Hypothalamus (tissue), 51 donors: ENCODE measurements at places on chromosomes 2 and 18.

DNA sequence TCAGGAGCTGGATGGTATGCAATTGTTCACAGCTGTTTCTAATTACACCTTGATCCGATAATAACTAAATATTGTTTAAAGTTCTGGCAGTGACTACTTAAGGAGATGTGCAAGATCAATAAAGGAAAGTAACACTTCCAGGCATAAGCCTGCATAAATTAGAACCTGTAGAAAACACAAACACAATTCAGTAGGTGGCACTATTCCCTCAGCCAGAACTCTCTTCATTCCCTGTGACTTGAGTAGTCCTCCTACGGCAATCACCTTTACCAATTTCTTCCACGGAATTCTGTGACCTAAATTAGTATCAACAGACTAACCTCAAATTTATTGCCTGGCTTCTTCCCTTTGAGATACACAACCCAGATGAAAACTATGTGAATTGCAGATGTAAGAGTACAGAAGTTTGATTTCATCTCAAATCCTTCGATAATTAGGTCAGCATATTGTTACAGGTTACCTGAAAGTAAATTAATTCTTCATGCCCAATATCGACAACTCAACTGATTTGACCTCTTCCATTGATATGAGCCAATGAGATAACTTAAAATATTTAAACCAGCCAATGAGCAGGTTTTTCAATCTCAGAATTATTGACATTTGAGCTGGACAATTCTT lies 137.8 kb downstream of the PID1 start:
- no peak for DNase-seq

- no peak for DNase-seq
These were observed 73.4 kb downstream of the CCDC150 start for GRCh38 chr2:196712867-196713266.

DNA sequence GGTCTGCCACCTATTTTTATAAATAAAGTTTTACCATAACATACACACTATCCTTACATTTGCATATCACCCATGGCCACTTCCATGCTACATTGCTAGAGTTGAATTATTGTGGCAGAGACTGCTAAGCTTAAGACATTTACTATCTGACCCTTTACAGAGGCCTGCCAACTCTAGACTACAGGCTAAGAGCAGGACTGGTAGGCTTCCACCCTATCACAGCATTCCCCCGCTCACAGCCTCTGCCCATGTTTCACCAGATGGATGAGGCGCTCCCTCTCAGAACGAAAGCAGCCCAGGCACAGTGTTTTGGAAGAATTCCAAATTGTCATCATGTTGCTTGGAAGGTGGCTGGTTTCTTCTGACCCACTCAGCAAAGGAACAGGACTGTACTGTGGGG lies 91.7 kb upstream of the SLC35G4 start:
- no peak for DNase-seq

- no peak for DNase-seq
These were observed 256.6 kb downstream of the PIEZO2 start for GRCh38 chr18:10892786-10893185.

DNA sequence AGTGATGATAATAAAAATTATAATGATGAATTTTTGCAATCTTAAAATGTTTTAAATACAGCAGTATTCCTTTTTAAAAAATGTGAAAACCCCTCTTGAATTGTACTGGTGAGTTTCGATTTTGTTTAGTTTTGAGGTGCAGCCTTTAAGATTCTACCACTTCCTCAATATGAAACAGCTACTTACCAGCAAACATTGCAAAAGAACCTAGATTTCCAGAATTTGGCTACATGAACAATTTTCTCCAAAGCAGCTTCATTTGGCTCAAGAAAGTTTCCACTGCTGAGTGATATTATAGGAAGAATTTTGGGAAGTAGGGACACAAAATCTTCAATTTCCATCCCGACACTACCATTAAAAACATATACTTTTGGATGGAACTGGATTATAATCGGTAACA lies 12.0 kb downstream of the TCF4 start:
- DNase-seq: no peak

DNA sequence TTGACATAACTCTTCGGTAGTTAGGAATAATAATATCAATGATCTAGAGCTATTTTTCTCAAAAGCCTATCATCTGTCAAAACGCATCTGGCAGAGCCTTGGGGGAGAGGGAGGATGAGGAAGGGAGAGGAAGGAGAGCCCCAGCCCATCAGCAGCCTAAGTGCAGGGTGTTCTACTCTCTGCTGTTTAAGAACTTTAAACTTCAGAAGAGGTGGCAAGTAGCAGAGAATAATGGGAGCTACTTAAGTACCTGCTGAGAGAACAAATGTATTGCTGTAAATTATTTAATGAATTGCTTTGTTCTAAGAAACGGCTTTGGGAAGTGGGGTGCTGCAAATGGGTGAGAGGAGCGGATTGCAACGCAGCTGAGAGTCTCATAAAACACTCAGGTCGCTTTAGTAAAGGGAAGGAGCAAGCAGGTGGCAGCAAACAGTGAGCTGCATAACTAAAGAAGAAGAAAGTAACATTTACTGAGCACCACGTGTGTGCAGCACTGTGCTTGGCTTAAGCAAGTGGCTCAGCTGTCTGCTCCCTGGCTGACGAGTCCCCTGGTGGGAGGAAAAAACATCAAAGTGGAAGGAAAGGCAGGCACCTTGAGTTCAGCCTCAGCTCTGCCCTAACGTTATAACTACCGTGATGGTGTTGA lies 26.3 kb upstream of the SH3RF3 start:
- DNase-seq: no peak

- DNase-seq: no peak
These were observed 93.2 kb downstream of the MIB1 start for GRCh38 chr18:21833604-21834298.

DNA sequence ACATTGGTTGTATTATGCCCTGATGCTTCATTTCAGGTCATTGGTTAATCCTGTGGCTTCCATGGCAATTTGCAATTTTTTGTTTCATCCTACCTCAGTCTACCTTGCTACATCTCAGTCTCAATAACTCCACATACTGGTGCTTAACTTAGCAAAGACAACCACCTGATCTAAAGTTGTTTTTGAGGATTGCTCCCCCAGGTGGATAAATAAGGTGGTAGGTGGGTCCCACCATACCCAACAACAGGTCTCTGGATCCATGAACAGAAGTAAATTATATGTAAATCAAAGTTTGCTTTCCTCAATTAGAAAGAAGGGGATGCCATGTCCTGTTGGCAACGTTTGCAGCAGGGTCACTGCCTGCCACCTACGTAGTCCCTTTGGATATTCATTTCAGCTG lies 7.0 kb downstream of the XIRP2 start:
- no peak for DNase-seq

DNA sequence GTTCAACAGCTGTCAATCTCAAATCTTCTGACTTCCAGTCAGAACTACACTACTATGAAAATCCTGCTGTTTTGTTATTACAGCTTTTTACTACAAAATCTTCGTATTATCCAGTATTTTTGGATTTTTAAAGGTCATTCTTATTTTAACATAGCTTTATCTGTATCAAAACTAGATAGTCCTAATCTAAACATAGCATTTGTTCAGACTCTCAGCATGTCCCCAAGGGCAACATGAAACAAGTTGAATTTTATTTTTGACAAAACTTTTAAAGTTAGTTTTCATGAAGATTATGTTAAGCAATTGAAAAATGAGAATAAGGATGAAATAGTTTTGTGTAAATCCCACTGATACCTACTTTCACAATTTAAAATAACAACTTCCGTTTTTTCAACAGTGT lies 48.1 kb downstream of the PDE1A start:
- no peak for DNase-seq

- no peak for DNase-seq
These were observed 172.9 kb upstream of the KLHL29 start for GRCh38 chr2:23211987-23212583.

DNA sequence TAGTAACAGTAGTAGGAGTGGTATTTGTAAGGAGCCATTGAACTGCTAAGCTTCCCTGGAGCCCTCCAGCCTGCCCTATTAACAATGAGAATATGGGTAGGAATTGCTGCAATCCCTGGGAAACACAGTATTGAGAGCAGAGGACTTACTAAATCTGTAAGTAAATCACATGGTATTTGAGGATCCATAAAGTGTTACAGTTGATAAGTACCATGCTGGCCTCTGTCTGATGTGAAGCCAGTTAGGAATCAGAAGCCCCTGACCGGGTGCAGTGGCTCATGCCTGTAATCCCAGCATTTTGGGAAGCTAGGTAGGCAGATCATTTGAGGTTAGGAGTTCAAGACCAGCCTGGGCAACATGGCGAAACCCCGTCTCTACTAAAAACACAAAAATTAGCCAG lies 224.6 kb downstream of the C1D start:
- no peak for DNase-seq

DNA sequence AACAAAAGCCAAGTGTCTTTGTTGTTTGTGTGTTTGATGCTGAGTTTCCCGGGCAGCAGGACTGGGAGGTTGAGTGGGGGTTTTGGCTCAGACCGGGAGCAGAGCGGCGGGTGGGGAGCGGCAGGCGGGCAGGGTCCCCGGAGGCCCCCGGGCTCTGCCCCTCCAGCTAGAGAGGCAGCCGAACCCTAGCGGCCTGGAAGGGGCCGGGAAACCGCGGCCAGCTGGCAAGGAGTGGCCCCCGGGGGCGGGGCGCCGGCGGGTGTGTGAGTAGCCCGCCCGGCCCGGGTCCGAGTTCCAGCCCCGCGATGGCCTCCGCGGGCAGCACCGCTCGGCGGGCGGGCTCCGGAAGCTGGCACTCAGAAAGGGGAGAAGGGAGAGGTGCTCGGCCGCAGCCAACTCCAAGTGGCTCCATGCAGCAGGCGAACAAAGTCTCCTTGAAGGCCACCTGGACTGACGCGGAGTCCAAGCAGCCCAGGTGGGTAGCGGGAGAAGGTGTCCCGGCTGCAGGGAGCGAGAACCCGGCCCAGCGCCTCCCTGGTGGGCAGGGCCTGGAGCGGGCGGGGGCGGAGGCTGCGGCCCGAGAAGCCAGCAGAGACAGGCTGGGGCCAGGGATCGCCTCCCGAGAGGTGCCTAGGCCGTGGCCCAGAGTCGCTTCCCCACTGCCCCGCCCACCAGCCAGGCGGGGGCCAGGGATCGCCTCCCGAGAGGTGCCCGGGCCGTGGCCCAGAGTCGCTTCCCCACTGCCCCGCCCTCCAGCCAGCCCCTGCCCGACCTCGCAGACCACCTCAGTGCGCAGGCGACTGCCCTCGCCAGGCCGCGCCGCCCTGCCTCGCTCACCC lies at the start of gene ANKRD53:
Gene ANKRD53, plus strand, starts transcription at position 290 of the 839 bp plus-strand sequence. Its CDS starts 16 bp downstream, at position 306.
- no peak for DNase-seq

DNA sequence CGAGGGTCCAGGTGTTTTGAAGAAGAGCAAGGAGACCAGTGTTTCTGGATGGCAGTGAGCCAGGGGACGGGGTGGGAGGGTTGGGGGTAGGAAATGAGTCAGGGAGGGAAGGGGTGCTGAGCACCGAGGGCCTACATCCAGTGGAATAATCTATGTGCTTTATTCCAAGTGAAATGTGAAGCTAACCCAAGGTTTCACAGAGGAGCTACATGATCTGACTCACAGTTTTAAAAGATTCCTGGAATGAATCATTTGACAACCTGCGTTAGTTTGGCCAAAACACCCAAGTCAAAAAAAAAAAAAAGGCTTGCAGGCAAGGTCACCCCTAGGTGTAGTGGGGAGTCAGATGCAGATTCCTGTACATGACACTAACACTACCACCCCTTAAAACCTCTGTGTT lies 419.7 kb upstream of the MEX3C start:
- DNase-seq: no peak

DNA sequence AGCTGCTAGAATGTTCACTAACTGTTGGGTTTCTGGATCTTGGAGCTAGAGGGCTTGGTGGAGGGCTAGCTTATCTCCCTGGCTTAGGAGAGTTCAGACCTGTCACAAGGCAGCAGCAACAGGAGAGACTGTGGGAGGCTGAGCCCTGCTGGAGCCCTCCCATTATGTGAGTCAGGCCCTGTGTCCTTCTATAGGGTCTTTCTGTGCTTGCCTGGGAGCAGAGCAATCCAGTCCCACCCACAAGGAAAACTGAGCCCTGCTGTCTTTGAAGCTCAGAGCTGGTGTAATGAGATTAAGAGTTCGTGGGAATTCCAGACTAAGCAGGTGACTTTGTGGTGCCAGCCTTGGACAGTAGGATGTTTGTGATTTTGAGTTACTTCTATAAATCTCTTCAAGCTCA lies 249.0 kb downstream of the TTC32 start:
- DNase-seq: no peak

DNA sequence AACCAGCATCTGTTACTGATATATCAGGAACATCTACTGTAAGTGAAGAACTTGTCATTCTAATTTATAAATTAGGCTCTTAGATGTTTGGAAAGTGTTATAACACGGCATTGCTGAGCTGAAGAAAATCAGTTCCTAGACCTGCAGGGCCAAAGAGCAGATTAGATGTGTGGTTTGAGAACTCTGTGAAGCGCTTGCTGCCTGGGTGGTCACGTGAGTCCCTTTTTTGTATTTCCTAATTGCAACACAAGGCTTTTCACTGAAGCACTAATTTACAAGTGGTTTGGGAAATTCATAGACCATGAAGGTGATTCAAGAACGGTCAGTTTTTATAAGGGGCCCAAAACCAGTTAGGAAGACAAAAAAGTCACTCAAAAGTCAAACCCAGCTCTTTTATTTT lies 106.9 kb upstream of the SP3 start:
- no peak for DNase-seq

- no peak for DNase-seq
These were observed 91.7 kb downstream of the AGPS start for GRCh38 chr2:177484180-177484795.

GRCh38 chr2:105070010-105070865 lies 32.4 kb downstream of the MRPS9 start:
- no peak for DNase-seq

- no peak for DNase-seq
These were observed 388.1 kb upstream of the ACVR2A start for GRCh38 chr2:147456779-147457178.

DNA sequence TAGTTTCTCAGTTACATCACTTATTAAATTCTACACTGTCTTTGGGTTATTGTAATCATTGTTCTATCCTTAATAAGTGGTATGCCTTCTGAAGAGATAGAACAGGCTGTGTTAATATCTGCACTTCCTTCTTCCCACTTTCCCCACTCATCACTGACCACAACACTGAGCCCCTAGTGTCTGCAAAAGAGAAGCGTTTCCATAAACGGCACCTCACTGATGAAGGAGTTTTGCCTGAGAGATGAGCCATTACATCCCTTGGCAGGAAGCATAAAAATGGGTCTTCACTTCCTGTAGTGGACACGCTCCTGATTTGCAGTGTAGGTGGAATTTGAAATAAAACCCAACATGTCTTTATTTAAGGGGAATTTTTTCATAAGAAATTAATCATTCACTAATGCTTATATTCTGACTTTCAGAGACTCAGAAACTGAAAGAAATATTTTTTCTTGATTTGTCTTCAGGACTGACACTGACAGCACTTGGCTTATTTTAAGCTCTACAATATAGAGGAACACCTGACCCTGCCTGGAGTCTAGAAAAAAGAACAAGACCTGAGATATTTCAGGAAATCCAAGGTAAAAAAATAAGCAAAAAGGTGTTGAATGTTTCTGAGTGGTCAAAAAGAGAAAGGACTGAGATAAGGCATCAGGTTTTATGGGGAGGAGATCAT lies 275.3 kb downstream of the RAD51AP2 start:
- no peak for DNase-seq
